Osteoblast (primary cell): ENCODE measurements at places on chromosomes 1 and 21. TPM values are rescaled to one million over a fixed set of nuclear protein-coding genes. Genes with fewer than 3 reads are reported as not detected.

GRCh38 chr1:40599926-40600325, 65.6 kb downstream of the RIMS3 start:
- H3K4me1 ChIP-seq, result no peaks in the 10 kb centered on the region
- no peaks in the 10 kb centered on the region for H3K36me3 ChIP-seq
- H3K27ac ChIP-seq, result no peak overlapping the region
- H3K27me3 ChIP-seq, result peaks cover 14% of the 10 kb centered on the region
- no peak for DNase-seq
- H3K4me3 ChIP-seq, result no peak overlapping the region

- H3K27ac ChIP-seq, result no peak overlapping the region
- DNase-seq, result no peak
- H3K27me3 ChIP-seq, result no peaks in the 10 kb centered on the region
- no peak overlapping the region for H3K4me3 ChIP-seq
- H3K36me3 ChIP-seq, result no peaks in the 10 kb centered on the region
- H3K4me1 ChIP-seq, result no peaks in the 10 kb centered on the region
Measured at GRCh38 chr1:180800945-180801344, 111.8 kb upstream of the KIAA1614 start.

GRCh38 chr1:56806804-56807203, 12.4 kb downstream of the FYB2 start:
- peaks cover 26% of the 10 kb centered on the region for H3K27me3 ChIP-seq
- no peak overlapping the region for H3K27ac ChIP-seq
- H3K4me3 ChIP-seq, result no peak overlapping the region
- no peaks in the 10 kb centered on the region for H3K36me3 ChIP-seq

DNA sequence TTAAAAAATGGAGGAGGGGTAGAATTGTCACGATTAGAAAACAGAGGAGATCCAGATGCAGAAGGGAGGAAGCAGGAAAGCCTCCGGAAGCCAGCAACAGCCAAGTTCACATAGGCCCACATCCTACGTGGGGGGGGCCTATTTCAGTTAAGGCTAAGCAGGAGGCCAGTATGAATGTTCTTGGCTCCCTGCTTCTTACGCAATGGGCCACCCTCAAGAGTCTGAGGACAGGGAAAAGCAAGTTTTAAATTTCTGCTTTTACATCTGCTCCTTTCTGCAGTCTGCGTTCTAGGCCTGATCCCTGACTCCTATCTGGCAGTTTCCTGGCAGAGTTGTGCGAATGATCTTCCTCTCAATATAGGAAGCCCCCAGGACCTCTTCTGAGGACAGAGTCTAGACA, 30.6 kb downstream of the RABIF start:
- peaks cover 8% of the 10 kb centered on the region for H3K4me1 ChIP-seq
- no peaks in the 10 kb centered on the region for H3K36me3 ChIP-seq
- no peak overlapping the region for H3K27ac ChIP-seq
- H3K4me3 ChIP-seq, result no peak overlapping the region
- DNase-seq, result no peak

- no peak overlapping the region for H3K4me3 ChIP-seq
- no peak overlapping the region for H3K27ac ChIP-seq
- no peaks in the 10 kb centered on the region for H3K27me3 ChIP-seq
- H3K4me1 ChIP-seq, result peaks cover 12% of the 10 kb centered on the region
- no peaks in the 10 kb centered on the region for H3K36me3 ChIP-seq
- DNase-seq, result no peak
Measured at GRCh38 chr1:33056426-33056825, 19.7 kb upstream of the AK2 start.

- peaks cover 8% of the 10 kb centered on the region for H3K4me1 ChIP-seq
- DNase-seq, result peak; percentile 78
- no peaks in the 10 kb centered on the region for H3K36me3 ChIP-seq
Measured at GRCh38 chr21:27476696-27477095, 509.8 kb upstream of the ADAMTS5 start.

- no peaks in the 10 kb centered on the region for H3K4me1 ChIP-seq
- no peak overlapping the region for H3K27ac ChIP-seq
- no peak for DNase-seq
Measured at GRCh38 chr1:164977561-164977960, 379.0 kb downstream of the LMX1A start.

DNA sequence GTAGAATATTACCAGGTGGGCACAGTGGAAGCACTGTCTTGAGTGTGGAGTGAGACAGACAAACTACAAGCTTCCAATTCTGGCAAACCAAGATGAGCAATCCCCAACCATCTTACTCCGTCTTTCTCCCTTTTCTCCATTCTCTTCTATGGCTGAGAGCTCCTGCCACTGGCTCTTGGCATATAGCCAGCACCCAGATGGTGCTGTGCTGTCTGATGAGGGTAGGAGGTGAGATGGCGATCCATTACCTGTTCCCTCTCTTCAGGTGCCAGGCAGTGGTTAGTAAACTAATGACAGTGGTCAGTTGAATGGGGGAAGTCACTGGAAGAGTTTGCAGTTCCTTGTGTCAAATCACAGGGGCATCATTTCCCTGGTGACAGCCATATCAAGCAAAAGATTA, 108.4 kb downstream of the FNBP1L start:
- H3K4me1 ChIP-seq, result peaks cover 19% of the 10 kb centered on the region
- DNase-seq, result no peak
- peaks cover 20% of the 10 kb centered on the region for H3K36me3 ChIP-seq
- no peak overlapping the region for H3K27ac ChIP-seq

GRCh38 chr21:37064841-37065240, 8.0 kb downstream of the PIGP start:
- H3K27me3 ChIP-seq, result no peaks in the 10 kb centered on the region
- H3K4me1 ChIP-seq, result peaks cover 27% of the 10 kb centered on the region
- H3K27ac ChIP-seq, result no peak overlapping the region
- peaks cover 10% of the 10 kb centered on the region for H3K36me3 ChIP-seq

DNA sequence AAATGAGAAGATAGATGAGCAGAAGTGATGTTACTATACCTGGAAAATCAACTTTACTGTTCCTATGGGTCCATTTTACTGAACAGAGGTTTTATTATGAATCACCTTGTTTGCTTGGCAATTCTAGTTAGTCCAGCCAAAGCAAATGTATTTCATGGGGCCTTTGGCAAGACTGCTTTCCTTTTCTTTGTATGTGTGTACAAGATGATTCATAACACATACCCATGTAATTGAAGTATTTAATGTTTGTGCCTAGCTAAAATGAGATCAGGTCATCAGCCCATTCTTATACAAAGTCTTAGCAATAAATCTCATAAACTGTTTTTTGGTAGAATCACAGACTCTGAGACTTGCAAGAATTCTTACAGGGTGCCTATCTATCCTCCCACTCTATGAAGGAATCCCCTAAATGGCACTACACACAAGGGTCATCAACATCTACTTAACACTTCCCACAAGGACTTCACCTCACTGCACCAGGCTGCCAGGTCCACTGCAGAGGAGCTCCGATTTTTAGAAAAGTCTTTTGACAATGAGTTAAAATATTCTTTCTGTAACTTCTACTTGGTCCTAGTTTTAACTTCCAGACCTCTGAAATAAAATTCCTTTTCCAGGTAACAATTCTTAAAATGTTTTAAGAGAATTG, 58.5 kb downstream of the LPAR3 start:
- peaks cover 12% of the 10 kb centered on the region for H3K4me1 ChIP-seq
- no peaks in the 10 kb centered on the region for H3K36me3 ChIP-seq
- H3K4me3 ChIP-seq, result no peak overlapping the region
- H3K27ac ChIP-seq, result no peak overlapping the region

DNA sequence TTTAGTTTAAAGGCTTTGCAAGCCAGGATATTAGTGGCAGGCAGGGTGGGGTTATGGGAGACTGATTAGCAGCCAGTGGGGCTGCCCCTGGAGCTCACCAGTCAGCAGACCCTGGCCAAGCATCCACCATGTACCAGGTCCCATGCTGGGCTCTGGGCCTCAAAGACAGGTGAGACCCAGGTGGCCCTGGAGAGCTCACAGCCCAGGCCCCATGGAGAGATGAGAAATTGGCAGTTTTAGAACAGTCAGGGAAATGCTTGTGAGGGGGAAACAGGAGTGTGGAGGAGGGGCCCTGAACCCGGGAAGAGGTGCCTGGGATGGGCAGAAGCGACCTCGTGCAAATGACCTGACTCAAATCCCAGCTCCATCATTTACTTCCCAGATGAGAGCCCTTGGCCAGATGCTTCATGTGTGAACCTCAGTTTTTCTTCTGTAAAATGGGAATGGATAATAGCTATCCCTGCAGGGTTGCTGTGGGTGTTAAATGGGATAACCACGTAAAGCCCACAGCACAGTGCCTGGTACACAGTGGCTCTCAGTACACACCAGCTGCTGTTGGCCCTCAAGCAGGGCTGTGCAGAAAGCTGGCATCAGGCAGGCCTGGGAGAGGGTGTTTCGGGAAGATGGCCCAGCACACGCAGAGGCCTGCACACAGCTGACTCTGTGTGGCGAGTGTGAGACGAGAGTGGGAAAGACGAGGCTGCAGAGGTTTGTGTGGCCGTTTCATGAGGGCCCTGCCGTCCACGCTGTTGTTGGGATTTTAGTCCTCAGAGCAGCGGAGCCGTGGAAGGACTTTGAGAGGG, 518.5 kb downstream of the PTPRU start:
- no peak overlapping the region for H3K4me3 ChIP-seq
- H3K27ac ChIP-seq, result no peak overlapping the region
- H3K36me3 ChIP-seq, result no peaks in the 10 kb centered on the region
- no peaks in the 10 kb centered on the region for H3K27me3 ChIP-seq
- no peaks in the 10 kb centered on the region for H3K4me1 ChIP-seq

DNA sequence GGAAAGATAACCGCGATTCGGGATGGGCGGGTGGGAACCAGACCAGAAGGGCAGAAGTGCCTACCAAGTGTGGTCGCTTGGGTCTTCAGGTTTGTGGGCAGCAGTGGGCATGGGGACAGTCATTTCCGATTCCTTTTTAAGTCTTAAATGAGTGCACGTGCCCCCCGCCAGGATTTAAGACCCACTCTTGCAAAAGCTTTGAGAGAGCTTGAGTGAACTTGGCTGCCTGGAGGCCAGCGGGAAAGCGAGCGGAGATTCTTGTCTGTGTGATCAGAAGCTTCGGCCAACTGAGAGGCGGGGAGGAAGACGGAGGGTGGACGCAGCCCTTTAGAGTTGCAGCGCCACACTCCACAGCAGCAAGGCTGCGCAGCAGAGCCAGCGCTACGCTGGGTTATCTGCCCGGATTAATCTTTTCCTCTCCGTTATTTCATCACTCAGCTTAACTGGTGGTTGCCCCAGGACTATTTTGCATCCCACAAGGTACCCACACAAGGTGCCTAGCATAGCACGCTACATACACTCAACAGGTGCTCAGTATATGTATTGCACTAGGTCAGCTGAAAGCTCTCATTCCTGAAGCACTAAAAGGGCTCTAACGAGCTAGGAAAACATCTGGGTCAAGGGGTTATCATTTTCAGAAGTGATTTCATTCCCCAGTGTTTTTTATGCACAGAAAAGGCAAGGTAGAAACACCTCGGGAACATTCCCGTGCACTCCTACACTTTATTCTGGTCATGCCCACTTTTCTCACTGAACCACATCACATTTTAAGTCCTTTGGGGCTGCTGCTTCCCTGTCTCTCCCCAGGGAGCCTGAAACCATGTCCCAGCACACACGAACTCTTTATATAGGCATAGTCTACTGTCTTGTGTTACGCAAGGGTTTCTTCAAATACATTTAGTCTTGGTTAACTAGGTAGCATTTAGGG, 1.5 kb upstream of the BATF3 start:
- H3K4me3 ChIP-seq, result peak overlapping the region; percentile 67
- H3K4me1 ChIP-seq, result peaks cover 15% of the 10 kb centered on the region
- no peak overlapping the region for H3K27ac ChIP-seq
- no peaks in the 10 kb centered on the region for H3K36me3 ChIP-seq
- DNase-seq, result peak; percentile 86

DNA sequence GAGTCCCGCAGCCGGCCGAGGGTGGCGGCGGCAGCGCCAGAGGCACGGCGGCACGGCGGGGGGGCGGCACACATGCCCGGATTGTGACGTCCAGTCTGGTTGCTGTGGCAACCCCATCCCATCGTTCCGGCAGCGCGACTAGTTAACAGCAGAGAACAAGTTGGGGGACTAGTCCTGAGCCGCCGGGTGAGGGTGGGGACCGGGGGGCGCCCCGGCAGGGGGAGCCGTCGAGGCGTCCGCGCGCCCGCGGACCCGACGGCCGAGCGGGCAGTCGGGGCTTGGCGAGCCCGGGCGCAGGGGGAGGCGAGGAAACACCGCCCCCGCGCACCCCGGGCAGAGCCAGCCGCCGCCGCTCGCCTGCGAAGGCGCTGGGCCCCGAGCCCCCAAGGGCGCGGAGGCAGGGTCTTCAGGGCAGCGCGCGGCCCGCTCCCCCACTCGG, at the start of gene CHD5:
CHD5 (minus strand) TSS at position 54 of the 439 bp plus-strand sequence. CDS start 298 bp downstream, outside the sequence.
- H3K36me3 ChIP-seq, result peaks cover 5% of the 10 kb centered on the region
- H3K27ac ChIP-seq, result no peak within 1 kb of the TSS
- H3K4me3 ChIP-seq, result no peak within 1 kb of the TSS
- peak; percentile 91 for DNase-seq

GRCh38 chr21:32566741-32567389, 18.5 kb downstream of the TCP10L start:
- no peaks in the 10 kb centered on the region for H3K36me3 ChIP-seq
- peak overlapping the region; percentile 51 for H3K27ac ChIP-seq
- H3K27me3 ChIP-seq, result no peaks in the 10 kb centered on the region
- no peak for DNase-seq
- peaks cover 25% of the 10 kb centered on the region for H3K4me1 ChIP-seq

DNA sequence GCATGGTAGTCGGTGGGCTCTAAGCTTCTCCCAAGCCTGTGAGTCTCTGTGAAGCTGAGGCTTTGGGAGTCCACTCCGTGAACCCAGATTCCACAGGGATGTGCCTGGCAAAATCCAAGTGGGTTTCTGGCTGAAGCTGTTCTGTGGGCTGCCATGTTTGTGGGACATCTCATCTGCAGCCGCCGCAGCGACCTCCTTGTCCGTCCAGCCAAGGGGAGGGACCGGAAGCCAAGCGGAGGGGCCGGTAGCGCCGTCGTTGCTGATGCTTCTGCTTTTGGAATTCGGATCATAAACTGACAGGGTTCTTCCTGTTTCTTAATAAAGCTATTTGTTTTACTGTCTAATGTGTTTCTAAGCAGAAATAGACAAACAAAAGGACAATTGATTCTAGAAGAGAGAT, 13.3 kb downstream of the KIF26B start:
- no peak for DNase-seq
- H3K36me3 ChIP-seq, result no peaks in the 10 kb centered on the region
- no peaks in the 10 kb centered on the region for H3K27me3 ChIP-seq
- H3K4me3 ChIP-seq, result peak overlapping the region; percentile 25
- H3K27ac ChIP-seq, result no peak overlapping the region
- H3K4me1 ChIP-seq, result peaks cover 4% of the 10 kb centered on the region

DNA sequence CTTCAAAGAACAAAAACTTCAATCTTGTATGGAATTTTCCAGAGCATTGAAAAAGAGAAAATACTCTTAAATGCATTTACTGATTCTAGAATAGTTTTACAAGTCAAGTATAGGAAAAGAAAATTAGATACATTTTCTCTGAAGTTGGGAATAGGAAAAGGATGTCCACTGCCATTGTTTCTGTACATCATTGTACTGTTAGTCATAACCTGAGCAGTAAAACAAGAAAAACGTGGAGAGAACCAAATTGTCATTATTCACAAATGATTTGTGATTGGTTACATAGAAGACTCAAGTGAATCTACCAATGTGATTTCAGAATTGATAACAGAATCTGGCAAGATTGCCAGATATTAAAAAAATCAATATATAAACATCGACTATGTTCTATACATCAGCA, 27.4 kb downstream of the PRKACB start:
- no peaks in the 10 kb centered on the region for H3K4me1 ChIP-seq
- H3K27me3 ChIP-seq, result no peaks in the 10 kb centered on the region
- H3K36me3 ChIP-seq, result no peaks in the 10 kb centered on the region
- H3K27ac ChIP-seq, result no peak overlapping the region

ADGRL2 gene
- total RNA-seq, result 55.4 and 101 TPM in 2 replicates

TRPM2 gene
- total RNA-seq, result under 0.01 and 0.36 TPM in 2 replicates

CPT2 gene
- 20.6 and 24.2 TPM in 2 replicates for total RNA-seq

CR1 gene
- total RNA-seq, result under 0.01 TPM in 1 of 2 replicates, not detected in the other

ENAH gene
- total RNA-seq, result 344 and 453 TPM in 2 replicates

EPHA8 gene
- not detected in 2 replicates for total RNA-seq
